ENCODE measurements at places on chromosomes 13 and 19.

DNA sequence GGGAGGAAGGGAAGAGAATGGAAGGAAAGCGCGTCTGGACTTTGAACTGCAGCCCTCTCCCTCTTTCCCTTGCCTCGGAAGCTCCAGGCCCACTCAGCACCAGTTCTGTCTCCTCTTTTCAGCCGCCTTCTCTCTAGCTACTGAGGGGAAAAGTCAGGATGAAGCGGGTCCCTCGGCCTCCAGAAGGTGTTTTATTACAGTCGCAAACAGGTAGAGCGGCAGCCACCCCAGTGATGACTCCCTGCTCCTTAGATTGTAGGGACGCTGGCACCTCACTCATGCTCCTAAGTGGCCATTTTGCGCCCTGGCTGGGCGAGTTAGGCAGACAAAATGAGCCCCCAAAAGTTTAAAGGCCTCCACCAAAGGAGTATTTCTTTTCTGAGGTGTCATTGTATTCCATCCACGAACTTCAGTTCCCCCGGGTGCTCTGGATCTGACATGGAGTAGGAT lies 954 bp upstream of the STK24 start:
- no peak for DNase-seq

- DNase-seq = no peak
Observed at GRCh38 chr13:95375706-95376105, 74.5 kb upstream of the ABCC4 start.

GRCh38 chr13:110444226-110444653 lies 117.3 kb downstream of the RAB20 start:
- no peak for DNase-seq

- no peak for DNase-seq
Observed at GRCh38 chr19:29675650-29676186, 10.5 kb downstream of the PLEKHF1 start.

- peak; percentile 15 for DNase-seq
Observed at GRCh38 chr13:50410921-50411746, 395.9 kb downstream of the KCNRG start.

DNA sequence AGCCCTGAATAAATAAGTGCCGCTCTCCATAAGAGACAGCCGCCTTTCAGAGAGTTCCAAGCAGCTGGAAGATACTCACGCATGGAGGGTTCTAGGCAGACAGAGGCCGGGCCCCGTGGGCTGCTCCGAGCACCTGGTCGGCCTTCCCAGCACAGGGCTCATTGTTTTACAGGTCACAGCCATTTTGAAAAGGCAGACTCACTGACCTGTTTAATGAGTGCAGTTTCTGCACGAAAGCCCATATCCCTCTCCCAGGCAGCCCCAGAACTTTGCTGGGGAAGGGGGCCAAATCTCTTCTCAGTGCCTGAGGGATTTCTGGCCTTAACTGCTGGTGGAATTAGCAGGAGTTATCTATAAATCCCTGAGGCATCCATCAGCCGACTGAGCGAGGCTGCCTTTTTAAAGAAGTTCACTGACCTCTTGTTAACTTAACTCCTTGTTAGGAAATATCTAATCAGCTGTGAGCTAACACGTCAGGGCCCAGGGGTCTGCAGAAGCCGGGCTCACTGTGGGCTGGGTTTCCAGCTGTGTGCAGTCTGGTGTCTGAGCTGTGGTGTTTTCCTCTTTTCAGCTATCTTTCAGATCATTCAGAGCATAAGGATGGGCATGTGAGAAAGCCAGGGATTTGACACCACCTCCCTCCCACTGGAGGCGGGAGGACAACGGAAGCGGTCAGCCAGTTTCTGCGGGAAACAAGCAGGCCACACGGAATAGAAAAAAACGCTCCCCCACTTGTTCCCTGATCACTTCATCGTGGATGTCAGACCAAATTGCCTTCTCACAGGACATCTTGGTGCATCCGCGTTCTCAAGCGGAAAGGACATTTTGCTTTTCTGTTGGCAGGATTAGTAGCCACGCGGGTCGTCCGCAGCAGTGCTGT lies 23.3 kb downstream of the SERP2 start:
- no peak for DNase-seq

DNA sequence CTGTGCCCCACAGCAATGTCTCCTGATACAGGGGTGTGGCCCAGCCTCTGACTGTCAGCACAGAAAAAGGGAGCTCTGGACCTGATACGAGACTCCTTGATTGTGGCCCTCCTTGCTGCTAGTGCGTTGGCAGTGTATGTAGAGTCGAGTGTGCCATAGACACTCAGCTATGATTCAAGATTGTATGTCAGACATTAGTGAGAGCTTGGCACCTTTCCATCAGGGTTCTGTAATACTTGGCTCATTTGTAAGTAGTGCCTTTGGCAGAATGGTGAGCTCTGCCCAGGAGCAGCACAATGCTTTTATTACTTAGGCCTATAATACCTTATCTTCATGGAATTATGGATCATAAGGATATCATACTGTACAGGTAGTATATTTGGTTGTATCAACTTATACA lies 83.4 kb downstream of the ATP8A2 start:
- DNase-seq = no peak

DNA sequence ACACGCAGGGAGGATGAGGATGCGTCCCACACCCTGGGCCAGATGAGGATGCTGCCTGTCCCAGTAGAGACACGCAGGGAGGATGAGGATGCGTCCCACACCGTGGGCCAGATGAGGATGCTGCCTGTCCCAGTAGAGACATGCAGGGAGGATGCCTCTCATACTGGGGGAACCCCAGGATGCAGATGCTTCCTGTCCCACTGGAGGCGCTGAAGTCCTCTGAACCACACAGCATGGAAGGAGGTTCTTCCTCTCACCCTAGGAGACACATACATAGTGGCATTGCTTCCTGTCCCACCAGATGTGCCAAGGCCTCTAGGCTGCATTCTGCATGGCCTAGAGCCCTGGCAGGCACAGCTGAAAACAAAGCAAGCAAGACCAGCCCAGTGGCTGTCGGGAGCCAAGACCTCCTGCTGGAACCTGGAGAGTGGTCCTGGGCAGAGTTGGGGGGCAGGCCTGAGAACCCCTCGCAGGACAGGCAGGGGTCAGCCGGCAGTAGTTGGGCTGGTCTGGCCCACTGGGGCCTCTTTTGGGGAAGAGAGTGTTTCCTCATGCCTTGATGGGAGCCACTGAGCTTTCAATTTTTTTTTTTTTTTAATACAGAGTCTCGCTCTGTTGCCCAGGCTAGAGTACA lies 4.3 kb downstream of the HPN start:
- DNase-seq = peak; percentile 59

- DNase-seq = peak; percentile 30
Observed at GRCh38 chr13:48493066-48493765, 39.7 kb downstream of the RCBTB2 start.

DNA sequence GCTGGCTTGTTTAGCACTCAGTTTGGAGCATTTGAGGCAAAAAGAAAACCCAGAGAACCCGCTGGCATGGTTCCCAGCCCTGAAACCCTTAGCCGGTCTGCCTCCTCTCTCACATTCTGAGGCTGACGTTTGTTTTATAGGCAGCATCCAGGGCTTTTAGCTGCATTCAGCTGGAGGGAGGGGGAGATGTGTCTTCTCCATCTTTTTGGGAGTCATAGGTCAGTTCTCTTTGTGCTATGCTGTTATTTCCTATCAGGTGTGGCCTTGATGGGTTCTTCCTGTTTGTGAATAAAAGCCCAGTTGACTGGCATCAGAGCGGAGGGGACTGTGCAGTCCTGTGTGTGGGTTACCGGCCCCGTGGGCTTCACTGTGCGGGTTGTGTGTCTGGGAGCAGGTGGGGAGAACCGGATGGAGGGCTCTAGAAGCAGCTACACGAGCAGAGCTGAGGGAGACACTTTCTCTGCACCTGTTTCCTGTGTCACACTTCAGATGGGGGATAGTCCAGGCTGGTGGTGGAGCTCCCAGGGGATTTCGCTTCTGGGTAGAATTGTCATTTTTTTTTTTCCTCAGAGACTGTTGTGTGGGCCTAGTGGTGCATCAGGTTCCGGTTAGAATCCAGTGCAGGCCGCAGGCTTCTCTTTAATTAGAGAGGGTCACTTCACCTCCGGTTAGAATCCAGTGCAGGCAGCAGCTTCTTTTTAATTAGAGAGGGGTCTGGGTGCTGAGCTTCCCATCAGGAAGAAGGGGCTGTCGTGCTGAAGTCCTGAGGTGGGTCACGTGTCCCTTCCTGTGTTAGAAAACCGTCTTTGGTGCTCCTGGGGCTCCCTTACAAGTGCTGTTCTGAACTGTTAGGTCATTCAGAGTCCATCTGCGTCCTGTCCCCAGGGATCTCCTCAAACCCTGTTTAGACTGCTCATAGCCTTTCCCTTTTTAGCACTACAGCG lies 69.6 kb downstream of the ARHGEF7 start:
- no peak for DNase-seq

- DNase-seq = no peak
Observed at GRCh38 chr19:18502246-18502637, 19.6 kb downstream of the ELL start.

GRCh38 chr19:33736158-33736557 lies 60.5 kb upstream of the KCTD15 start:
- DNase-seq = no peak

DNA sequence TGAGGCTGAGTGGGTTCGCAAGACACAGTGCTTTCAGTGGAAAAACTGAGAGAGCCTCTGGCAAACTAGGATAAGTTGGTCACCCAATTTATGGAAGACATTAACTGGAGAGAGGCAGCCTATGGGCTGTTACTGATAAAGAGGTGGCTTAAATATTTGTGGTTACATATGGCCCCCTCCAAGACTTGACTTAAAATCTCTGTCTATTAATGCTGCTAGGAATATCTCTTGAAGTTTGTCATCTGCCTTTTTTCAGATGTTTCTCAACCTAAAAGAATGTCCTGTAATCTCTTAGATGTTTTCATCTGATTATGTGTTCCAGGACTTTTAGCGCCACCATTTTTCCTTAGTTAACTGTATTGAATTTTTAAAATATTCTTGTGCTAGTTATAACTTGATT lies 54.6 kb downstream of the NAA16 start:
- no peak for DNase-seq

- DNase-seq = no peak
Observed at GRCh38 chr13:64506246-64506645, 2723.9 kb downstream of the PCDH9 start.

- no peak for DNase-seq
Observed at GRCh38 chr13:39685652-39686051, 30.2 kb downstream of the COG6 start.

DNA sequence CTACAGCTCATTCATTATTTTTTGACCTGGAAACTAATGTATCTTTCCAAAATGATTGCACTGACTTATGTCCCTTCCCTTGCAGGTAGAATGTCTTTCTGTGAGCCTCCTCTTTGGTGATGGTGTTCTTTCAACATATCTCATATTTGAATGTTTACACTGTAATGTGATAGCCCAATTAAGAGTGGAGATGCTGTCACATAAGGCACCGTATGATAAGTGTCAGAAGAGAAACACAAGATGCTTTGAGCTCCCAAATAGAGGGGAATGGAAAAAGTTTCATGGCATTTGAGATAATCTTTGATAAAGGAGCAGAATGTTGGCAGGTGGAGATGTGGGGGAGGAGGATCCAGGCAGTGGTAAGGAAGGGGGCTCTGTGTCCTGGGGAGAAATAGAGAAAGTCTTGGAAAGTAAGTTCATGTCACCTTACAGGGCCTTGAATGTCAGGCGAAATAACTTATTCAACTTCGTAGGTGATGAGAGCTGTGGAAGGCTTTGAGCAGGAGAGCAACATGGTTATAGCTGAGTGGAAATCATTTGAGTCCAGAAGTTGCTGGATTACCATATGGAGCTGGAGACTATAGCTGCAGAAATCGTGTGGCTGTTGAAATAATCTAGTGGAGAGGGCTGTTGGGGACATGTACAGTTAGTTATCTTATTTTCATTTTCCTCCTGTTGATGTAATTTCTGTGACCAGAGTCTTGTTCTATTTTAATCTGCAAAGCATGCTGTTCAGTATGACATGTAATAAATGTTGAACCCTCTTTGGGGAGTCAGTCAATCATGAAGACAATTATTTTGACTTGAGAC lies 10.3 kb upstream of the RNF113B start:
- DNase-seq = no peak

DNA sequence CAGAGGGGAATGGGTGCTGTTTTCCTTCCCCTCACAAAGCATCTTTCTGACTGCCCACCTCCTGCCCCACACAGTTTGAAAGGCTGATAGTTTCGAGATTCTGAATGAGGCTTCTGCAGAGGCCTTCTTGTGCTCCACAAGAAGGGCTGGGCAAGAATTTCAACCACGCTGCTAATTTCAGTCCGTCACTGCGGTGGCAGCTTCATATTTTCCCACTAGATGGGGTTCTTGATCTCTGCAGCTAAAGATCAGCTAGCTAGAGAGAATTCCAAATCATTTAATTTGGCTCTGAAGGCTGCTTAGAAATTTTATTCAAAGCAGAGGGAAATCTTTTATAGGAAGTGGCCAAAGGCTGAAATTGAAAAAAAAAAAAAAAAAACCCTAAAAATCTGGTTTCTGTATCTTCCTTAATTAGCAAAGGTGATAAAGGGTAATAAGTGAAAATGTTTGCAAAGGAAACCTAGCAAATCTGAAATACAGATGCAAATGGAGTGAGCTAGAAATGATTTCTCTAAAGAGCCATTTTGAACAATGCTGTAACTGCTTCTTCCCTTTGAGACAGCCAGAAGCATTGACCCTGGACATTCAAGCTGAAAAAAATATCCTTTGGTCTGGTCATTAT lies 38.0 kb upstream of the C13orf42 start:
- no peak for DNase-seq

DNA sequence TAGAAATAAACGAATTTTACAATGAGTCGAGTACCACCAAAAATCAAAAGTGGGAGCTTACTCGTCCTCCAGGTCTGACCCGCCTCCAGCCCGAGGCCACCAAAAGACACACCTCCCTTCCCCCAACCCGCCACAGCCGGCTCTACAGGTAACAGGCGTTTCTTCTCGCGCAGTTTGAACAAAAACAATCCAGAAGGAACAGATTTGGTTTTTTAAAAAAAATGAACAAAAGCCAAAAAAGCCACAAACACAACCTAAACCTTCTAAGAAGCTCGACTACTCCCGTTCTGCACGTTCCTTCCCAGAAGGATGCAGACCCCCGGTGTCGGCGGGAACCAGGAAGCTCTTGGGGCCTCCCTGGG lies 671 bp downstream of the ZDHHC20 start:
- peak; percentile 53 for DNase-seq

GRCh38 chr13:85040215-85040614 lies 759.0 kb downstream of the SLITRK6 start:
- no peak for DNase-seq

GRCh38 chr13:29562786-29563438 lies 32.6 kb downstream of the SLC7A1 start:
- no peak for DNase-seq

- DNase-seq = peak; percentile 97
Observed at GRCh38 chr19:49085020-49085867, at the start of gene SNRNP70. Gene SNRNP70 (plus strand): TSS chr19:49085451. CDS start chr19:49086415, 964 bp downstream.

GRCh38 chr13:52454459-52454819 lies 839 bp upstream of the CKAP2 start:
- DNase-seq = peak; percentile 16
